ENCODE measurements at places on chromosomes 2 and 18.

DNA sequence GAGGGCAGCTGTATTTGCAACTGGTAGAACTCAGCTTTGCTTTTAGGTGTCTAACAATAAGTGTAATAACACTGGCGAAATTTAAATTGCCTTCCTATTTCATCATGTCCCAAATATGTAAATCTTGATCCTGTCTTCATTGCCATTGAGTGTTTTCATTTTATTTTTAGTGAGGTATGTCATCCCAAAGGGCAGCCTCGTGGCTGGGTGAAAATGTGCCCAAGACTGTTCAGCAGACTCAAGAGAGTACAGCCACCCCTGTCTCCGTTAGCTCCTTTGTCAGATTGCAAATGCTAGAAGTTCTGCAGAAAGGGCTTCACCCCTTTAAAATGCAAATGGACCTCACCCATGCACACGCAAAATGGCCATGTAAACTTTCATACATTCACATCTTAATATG, 278.8 kb downstream of the RND3 start:
- no peak for DNase-seq

DNA sequence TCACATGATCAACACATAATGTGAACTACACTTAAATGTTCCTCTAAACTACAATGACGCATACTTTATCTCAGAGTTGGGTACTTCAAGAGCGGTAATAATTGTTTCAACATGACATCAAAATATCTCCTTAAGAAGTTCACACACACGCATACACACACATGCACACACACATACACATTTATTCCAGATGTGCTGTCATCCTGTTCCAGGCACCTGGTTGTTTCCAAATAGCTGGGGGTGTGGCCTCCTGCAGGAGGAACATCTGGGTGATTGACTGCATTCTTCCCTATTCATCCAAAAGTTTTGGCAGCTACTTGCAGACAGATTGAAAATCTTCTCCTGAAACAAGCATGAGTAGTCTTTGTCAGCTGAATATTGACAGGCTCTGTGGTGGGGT, 37.9 kb upstream of the PIK3C3 start:
- DNase-seq, result peak; percentile 21

GRCh38 chr2:222730366-222730999, 59.0 kb downstream of the MOGAT1 start:
- DNase-seq, result peak; percentile 26

GRCh38 chr2:8927510-8928455, 75.7 kb downstream of the MBOAT2 start:
- DNase-seq, result no peak

GRCh38 chr2:212414767-212415211, 123.8 kb downstream of the ERBB4 start:
- peak; percentile 17 for DNase-seq

Measured in fibroblast of skin of right quadriceps (primary cell).